ENCODE measurements at places on chromosomes 3 and 15.

DNA sequence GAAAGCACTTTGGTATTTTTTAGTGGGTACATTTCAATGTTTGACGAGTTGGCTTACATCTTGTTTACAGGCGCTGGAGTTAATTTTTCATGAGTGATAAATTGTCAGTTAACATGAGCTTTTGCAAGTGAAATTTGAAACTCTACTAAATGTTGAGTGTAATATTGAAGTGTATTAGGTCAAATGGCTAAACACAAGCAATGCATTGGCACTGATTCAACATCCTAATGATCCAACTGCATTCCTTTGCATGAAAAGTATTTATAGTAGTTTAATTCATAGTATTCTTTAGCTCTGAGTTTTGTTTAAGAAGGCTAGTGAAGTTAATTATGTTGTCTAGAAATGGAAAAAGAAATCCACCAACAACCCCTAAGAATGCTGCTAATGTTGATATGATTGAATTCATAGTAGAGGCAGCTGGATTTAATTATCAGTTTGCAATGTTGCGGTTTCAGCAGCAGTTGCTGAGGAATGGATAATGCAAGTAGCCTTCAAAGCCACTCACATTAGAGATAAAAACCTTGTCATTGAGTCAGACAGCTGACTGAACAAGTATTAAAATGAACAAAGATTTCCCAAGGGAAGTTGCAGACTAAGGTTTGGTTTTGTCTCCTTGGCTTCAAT, 245.6 kb upstream of the GOLIM4 start:
- DNase-seq, result no peak

GRCh38 chr15:52787549-52788098, 2.5 kb downstream of the ONECUT1 start:
- no peak for DNase-seq

- no peak for DNase-seq
Observed at GRCh38 chr3:23663246-23663645, 142.5 kb upstream of the UBE2E1 start.

DNA sequence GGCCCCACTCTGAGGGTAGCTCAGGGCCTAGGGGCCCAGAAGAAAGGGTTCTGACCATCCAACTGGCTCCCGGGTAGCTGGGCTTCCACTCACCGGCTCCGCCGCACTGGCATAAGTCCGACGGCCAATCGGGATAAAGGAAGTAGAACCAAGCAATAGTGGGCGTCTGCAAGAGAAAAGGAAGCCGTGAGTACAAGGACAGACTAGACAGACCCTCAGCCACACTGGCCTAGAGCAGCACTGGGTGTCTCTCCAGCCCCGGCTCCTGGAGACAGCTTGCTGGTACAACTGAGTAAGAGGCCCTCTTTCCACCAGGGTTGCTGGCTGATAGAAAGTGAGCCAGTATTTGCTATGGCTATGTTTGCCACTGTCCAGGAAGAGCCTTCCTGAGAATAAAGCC, 22.4 kb downstream of the BDH1 start:
- DNase-seq, result no peak

- DNase-seq, result no peak
Observed at GRCh38 chr3:102885289-102885688, 450.5 kb downstream of the ZPLD1 start.

- peak; percentile 49 for DNase-seq
Observed at GRCh38 chr15:51737522-51738305, at the start of gene LYSMD2. Gene LYSMD2 (minus strand): TSS chr15:51737655. CDS start chr15:51737622, 33 bp downstream.

GRCh38 chr3:162138509-162138908, 641.9 kb downstream of the OTOL1 start:
- DNase-seq, result no peak

DNA sequence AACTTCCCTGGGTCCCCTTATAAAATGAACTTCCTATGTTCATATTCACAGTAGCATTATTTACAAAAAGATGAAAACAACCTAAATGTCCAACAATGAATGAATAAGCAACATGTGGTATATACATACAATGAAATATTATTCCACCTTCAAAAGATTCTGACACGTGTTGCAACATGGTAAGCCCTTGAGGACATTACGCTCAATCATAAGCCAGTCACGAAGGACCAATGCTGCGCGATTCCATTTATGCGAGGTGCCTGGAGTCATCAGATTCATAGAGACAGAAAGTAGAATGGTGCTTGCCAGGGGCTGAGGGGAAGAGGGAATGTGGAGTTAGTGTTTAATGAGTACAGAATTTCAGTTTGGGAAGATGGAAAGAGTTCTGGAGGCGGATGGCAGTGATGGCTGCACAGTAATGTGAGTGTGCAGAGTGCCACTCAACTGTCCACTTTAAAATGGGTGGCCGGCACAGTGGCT, 88.8 kb upstream of the ALDH1A3 start:
- no peak for DNase-seq

- no peak for DNase-seq
Observed at GRCh38 chr3:27590437-27591298, 106.5 kb upstream of the SLC4A7 start.

GRCh38 chr15:73985101-73985873, 6.8 kb downstream of the STOML1 start:
- DNase-seq, result no peak

- DNase-seq, result no peak
Observed at GRCh38 chr15:65885668-65886218, 16.5 kb downstream of the RAB11A start.

GRCh38 chr3:140250010-140250855, 315.2 kb downstream of the CLSTN2 start:
- DNase-seq, result no peak

DNA sequence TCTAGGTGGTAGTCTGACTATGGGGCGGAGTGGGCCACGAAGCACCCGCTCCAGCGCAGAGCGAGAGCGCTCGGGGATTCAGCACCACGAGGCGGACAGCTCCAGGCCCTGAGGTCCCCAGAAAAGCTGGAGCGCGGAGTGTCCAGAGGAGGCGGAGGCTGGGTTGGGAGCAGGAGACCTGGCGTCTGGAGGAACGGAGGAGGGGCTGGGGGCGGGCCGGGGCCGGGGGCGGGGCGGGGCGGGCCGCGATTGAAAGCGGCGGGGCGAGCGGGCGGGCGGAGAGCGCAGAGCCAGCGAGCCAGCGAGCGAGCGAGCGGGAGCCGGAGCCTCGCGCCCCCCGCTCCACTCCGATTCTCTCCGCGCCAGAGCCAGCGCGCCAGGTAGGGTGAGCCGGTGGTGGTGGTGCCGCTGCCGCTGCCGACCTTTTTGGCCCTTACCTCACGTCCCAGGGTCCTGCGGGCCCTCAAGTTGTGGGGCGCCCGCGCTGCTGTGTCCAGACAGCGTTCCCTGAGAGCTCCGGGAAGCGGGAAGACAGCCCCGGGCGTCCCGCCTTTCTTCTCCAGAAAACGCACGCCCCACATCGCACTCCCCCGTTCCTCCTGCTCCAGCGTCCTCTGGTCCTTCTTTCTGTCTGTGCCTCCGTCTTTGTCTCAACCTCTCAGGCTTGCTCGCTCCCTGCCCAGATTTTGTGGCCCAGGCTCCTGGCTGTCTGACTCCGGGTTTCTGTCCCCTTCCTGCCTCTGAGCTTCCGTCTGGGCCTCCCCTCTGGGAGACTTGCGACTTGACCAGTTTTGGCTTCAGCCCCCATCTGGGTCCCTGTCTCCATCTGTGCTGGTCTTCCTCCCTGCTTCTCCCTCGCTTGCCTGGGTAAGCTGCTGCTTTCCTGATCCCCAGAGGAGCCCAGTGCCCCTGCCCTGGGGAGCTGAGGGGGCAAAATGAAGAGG, at the start of gene GRM2:
Gene GRM2 (plus strand): TSS at position 281 of the 944 bp plus-strand sequence. CDS start 1,916 bp downstream, outside the sequence.
- no peak for DNase-seq

DNA sequence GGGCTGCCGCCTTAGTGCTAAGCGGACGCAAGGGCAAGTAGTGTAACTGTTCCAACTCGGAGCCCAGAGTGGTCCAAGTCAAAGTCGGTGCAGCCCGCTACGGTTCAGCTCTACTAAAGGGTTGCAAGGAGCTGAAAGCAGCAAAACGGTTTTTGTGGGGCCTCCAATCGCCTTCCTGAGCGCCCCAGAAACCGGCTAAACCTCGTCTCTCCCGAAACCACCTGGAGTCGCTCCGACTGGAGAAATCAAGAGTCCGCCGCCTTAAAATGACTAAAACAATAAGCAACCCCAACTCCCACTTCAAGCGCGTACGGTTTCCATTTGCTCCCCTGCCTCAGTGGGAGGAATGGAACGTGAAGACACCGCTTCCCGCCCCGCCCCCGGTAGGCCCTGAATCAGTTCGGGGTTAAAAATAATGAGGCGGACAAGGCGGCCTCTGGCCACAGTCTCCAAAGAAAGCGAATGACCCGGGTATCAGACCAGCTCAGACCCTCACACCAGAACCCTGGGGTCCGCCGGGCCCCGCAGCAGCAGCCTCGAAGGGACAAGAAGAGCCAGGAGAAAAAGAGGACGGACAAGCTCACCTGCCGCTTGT, 401 bp downstream of the SEC11A start:
- DNase-seq, result no peak

- no peak for DNase-seq
Observed at GRCh38 chr15:41930221-41930866, 36.5 kb upstream of the SPTBN5 start.

DNA sequence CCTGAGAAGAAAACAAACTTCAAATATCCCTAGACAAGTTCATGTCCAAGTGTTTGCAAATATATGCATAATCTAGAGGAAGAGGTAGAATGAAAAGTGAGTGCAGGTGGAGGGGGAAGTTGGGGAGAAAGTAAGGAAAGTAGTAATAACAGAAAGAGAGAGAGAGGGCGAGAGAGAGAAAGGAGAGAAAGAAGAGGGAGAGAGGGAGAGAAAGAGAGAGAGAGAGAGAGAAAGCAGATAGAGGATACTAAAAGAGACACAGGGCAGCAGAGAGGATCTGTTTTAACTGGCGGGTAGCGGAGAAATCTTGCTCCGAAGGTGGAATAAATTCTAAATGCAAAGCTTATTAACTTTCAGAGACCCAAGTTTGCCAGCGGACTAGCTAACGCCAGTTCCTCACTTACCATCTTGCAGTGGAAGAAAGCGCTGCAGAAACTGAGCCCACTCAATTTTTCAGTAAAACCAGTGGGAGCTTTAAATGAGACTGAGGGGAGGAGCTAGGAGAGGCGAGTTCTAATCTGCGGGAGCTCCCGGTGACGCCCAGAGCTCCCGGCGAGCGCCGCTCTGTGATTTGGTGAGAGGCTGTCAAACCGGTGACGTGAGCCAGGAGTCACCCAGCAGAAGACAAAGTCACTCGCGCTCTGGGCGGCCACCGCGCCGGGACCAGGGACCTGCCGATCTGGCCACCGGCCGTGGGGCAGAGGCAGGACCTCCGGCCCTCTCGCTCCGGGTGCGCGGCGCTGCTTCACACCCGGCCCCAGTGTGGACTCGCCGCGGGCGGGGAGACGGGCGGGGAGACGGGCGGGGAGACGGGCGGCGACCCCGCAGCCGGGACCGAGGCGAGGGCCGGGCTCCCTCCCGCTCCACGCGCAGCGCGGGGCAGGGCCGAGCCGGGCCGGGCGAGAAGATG, at the start of gene GMNC:
Gene GMNC (minus strand): TSS at position 486 of the 910 bp plus-strand sequence. CDS start 79 bp downstream, at position 407.
- no peak for DNase-seq

- no peak for DNase-seq
Observed at GRCh38 chr3:55634345-55634744, 147.2 kb upstream of the WNT5A start.

- DNase-seq, result no peak
Observed at GRCh38 chr3:24687671-24688070, 193.0 kb upstream of the THRB start.

GRCh38 chr15:85689729-85690128, 105.0 kb downstream of the KLHL25 start:
- peak; percentile 52 for DNase-seq

- no peak for DNase-seq
Observed at GRCh38 chr3:10310578-10310977, 10.3 kb downstream of the SEC13 start.
